ENCODE measurements at places on chromosomes 2 and 18.
A peak's percentile ranks its signal among the peaks of the same experiment; 100 is the strongest.

DNA sequence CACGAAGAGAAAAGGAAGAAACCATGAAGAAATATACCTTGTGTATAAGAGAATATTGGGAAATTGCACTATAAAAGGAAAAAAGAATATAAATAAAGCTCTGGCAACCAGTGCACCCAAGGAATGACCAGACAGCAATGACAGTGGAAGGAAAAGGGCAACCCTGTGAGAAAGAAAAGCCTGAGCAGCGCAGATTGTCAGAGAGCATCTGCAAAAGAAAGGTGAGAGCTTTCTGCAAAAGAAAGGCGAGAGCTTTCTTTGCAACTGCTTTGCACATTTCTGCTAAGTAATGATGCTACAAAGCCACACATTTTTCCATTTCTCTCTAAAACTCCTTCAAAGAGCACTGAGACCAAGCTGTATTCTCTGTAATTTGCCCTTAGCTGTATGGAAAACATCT, 83.6 kb downstream of the CTNNA2 start:
- no peak for DNase-seq

GRCh38 chr18:62883937-62884735, 168.8 kb downstream of the PHLPP1 start:
- DNase-seq = no peak

DNA sequence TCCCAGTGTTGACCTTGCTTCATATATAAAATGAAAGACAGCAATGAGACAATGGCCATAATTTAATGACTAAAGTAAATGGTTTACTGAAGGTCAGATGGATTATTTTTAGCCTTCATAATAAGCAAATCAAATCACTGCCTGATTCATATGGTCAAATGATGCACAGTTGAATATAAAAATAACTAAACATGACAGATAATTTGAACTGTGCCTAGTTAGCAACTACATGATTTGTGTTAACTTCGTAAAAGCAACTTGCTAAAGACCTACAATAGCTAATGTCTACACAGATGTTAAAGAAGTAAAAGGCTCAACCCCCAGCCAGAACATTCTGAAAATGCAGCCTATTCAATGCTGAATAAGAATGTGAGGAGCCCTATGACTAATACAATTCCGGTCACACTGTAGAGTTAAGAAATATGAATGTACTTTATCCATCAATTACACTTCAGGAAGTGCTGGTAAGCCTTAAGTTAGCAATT, 590.8 kb upstream of the CDH2 start:
- DNase-seq = peak; percentile 19

GRCh38 chr18:52312346-52312745, 27.7 kb upstream of the DCC start:
- no peak for DNase-seq
